Activated T-helper 17 cell treated with anti-CD3 and anti-CD28 coated beads, Interleukin-2, amount 50 U/mL, for 72 hours (primary cell): ENCODE measurements at places on chromosomes 5 and 9. TPM values are rescaled to one million over a fixed set of nuclear protein-coding genes. Genes with fewer than 3 reads are reported as not detected.

Gene PHF2
- 15.1 TPM for total RNA-seq

Gene GSN
- 5.6 TPM for total RNA-seq

Gene SPINK7
- not detected for total RNA-seq

Gene ZNF366
- total RNA-seq: not detected

Gene IFNK
- total RNA-seq: not detected

Gene C5orf52
- total RNA-seq: not detected

Gene C7
- total RNA-seq: not detected

Gene CBY3
- not detected for total RNA-seq

Gene STOM
- total RNA-seq: 69.4 TPM

Gene S100Z
- 5.2 TPM for total RNA-seq

Gene TUSC1
- not detected for total RNA-seq

Gene CDX1
- total RNA-seq: not detected

Gene FST
- not detected for total RNA-seq

Gene SLC25A2
- total RNA-seq: not detected

Gene CTSV
- 2.1 TPM for total RNA-seq

Gene GARIN3
- total RNA-seq: 0.09 TPM

Gene FOXE1
- not detected for total RNA-seq

Gene LMX1B
- not detected for total RNA-seq

Gene IFNA21
- total RNA-seq: not detected

Gene SAXO1
- total RNA-seq: not detected

Gene ISL1
- total RNA-seq: not detected

Gene PCDHB6
- not detected for total RNA-seq

Gene NMUR2
- total RNA-seq: not detected

Gene ALDH1A1
- total RNA-seq: not detected

Gene BSPRY
- 3.2 TPM for total RNA-seq

Gene ARAP3
- total RNA-seq: 19.6 TPM

Gene ANKH
- 193 TPM for total RNA-seq

Gene C9orf85
- 7.1 TPM for total RNA-seq

Gene ST6GALNAC4
- total RNA-seq: 19.6 TPM

Gene NR6A1
- 0.98 TPM for total RNA-seq

Gene CTXN3
- not detected for total RNA-seq

Gene HK3
- 0.29 TPM for total RNA-seq

Gene RNF183
- total RNA-seq: 1.9 TPM

Gene EFNA5
- total RNA-seq: not detected
